Activated CD8-positive, alpha-beta memory T cell treated with anti-CD3 and anti-CD28 coated beads, Interleukin-2, amount 10 ng/mL, durations not matched to agents 7 days and 5 days (primary cell): ENCODE measurements at places on chromosomes 2 and 18. TPM values are rescaled to one million over a fixed set of nuclear protein-coding genes. Genes with fewer than 3 reads are reported as not detected.

The RNU2-63P gene
- 48.9 TPM for total RNA-seq

The MFSD6 gene
- total RNA-seq, result 53.1 TPM

The CGREF1 gene
- 1.1 TPM for total RNA-seq

The ESPNL gene
- 0.05 TPM for total RNA-seq

The PCARE gene
- not detected for total RNA-seq

The ACMSD gene
- total RNA-seq, result not detected

DNA sequence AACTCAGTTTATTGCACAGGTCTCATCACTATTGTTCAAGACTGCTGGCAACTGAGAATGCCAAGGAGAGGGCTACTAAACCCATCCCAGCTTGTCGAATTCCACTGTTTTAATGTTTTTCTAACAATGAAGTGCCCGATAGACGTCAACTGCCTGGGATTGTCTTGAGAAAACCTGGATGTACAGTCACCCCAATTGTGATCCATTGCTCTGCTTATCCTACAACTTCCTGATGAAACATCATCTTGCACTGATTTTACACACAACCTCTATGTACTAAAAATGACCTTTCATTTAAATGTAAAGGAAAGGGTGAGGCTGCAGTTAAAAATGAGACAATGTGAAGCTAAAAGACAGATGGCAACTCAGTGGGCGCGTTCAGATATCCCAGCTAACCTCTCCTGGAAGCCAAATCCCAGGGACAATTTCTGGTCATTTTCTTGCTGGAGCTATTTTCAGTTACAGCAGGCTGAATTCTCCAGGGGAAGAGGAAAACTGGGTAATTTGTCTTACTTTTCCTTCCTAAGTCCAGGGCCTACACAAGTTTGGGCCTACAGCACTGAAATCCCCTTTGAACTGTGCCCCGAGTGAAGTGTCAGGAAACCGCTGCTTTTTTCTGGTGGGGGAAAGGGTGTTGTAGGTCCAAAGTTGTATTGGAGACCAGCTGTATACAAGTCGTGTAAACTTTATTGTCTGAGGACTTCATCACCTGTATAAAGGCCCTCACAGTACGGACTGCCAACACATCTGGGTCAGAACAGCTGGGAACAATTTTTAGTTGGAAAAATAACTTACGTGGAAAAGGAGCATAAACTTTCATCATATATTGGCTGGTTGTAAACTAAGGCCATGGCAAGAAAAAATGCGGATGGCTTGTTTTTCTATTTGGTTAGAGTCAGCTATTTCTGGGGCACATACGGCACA lies 68.9 kb upstream of the LTBP1 start:
- DNase-seq, result no peak

- no peak for DNase-seq
Measured at GRCh38 chr18:75280427-75281280, 70.1 kb downstream of the TSHZ1 start.

- DNase-seq, result no peak
Measured at GRCh38 chr2:45721150-45721549, 69.7 kb downstream of the PRKCE start.

- no peak for DNase-seq
Measured at GRCh38 chr2:218720048-218721041, 9.7 kb downstream of the TTLL4 start.

- no peak for DNase-seq
Measured at GRCh38 chr2:62627667-62628066, 77.8 kb upstream of the EHBP1 start.

DNA sequence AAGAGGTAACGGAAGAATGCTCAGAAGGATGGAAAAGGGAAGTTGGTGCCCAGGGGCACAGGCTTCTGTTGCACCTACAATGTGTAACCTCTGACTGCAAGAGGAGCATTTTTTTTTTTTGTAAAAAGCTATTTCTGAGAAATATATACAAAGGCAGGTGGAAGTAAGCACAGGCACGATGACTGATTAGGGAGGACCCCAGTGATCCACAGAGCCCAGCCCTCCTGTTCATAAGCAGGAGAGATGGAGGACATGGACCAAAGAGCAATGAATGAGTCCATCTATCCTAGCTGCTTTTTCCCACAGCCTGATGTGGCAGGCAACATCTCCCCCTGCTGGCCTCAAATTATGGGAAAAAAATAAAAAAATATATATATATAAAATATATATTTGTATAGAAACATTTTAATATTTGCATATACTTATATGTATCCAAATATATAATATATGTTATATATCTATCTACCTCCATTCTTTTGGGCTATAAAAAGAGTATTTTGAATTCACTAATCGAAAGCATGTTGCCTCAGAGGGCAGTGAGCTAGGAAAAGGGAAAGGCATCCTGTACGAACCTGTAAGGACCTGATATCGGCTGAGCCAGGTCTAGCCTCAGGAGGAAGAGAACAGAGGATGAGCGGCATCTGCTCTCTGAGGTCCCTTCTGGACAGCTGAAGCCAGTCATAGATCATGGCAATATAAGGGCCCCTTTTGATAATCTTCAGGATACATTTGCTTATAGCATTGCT lies 166.0 kb upstream of the STK17B start:
- no peak for DNase-seq

GRCh38 chr18:62875323-62875722 lies 160.0 kb downstream of the PHLPP1 start:
- no peak for DNase-seq

- DNase-seq, result no peak
Measured at GRCh38 chr18:28045880-28046279, 131.1 kb downstream of the CDH2 start.

DNA sequence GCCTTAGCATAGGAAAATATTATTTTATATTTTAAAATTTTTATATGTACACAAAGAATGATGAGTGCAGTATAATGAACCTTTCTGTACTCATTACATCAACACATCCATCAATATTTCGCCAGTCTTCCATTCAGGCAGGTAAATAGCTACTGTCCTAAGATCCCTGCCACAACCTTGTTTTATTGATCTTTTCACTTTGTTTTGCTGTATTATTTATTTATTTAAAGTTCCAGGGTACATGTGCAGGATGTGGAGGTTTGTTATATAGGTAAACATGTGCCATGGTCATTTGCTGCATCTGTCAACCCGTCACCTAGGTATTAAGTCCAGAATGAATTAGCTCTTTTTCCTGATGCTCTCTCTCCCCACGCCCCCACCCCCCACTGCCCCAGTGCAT lies 64.6 kb downstream of the INHBB start:
- no peak for DNase-seq

GRCh38 chr2:181076658-181077057 lies 96.3 kb downstream of the UBE2E3 start:
- no peak for DNase-seq

- no peak for DNase-seq
Measured at GRCh38 chr2:168560817-168561499, 104.9 kb downstream of the CERS6 start.

DNA sequence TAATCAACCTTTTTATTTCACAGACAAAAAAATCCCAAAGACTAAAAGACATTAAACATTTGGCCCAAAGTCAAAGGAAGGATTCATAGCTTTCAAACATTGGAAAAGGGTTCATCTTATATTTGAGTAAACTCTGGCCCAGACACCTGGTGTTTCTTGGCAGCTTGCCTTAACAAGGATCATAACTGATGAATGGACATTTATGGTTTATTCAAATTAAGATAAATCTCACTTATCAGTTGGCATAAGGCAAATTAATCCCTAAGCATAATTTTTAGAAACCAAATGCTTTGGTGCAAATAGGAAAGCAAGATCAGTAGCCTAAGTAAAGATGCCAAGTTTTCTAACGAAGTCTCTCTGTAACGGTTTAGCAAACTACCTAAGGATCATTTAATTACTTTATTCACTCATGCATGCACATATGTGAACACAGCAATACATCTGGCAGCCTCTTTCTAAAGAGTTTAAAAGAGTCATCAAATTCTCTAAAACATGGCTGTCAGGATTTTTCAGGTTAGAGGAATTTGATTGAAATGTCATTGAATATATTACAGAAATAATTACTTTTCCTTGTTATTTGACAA lies 323.4 kb upstream of the RBMS1 start:
- DNase-seq, result no peak

DNA sequence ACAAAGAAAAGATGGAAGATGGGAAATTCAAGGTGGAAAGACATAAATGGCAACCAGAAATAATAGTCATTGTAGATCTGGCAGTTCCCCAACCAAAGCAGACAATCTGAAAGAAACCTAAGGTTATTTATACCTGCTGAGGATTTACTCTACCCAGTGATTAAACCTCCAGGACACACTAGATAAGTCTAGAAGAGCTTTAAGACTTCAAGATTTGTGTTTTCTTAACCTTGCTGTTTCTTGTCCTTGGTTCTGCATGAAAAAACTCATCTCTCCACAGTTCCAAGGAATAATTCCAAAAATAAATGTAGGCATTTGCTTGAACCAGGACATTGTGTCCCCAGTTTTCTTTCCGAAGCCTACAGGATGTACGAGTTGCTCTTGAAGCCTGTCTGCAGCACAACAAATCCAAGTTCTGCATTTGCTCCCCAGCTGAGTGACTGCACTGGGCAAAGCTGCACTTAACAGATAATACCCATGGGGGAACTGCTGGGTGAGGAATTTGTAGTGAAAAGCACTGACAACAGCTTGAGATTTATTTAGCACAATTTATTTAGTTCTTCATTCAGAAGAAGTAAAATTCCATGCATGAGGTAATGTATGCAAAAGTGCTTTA lies 19.8 kb downstream of the DTNA start:
- no peak for DNase-seq

DNA sequence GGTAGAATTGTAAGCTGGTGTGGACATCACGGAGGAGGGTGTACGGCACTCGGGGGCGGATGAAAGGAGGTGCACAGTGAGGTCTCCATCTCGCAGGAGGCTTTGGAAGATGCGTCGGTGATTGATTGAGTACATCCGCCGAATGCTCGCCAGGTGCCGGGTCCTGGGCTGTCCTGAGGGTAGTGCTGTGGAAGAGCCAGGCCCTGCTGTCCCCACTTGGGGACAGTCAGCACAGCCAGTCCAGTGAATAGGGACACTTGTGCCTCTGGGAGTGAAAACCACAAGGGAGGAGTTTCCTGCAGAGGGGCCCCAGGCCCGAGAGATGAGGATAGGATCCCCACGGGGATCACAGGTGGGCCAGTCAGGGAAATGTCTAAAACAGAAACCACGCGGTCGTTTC lies 28.1 kb downstream of the MLPH start:
- no peak for DNase-seq

DNA sequence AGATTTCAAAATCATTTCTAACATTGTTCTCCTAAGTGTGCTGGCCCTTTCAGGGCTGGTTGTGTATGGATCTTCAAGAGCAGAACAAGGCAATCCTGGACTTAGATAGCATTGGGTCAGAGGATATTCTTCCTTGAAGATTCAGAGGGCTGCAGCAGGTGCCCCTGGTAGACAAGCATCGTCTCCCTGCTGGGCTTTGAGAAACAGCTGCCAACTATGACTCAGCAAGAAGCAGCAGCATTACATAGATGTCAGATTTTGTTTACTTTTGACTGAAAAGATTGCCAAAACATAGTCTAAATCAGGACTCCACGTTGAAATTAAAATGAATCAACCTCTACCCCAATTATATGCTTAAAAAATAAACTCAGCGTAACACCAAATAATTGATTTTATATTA lies 618.8 kb downstream of the SOCS6 start:
- DNase-seq, result no peak

DNA sequence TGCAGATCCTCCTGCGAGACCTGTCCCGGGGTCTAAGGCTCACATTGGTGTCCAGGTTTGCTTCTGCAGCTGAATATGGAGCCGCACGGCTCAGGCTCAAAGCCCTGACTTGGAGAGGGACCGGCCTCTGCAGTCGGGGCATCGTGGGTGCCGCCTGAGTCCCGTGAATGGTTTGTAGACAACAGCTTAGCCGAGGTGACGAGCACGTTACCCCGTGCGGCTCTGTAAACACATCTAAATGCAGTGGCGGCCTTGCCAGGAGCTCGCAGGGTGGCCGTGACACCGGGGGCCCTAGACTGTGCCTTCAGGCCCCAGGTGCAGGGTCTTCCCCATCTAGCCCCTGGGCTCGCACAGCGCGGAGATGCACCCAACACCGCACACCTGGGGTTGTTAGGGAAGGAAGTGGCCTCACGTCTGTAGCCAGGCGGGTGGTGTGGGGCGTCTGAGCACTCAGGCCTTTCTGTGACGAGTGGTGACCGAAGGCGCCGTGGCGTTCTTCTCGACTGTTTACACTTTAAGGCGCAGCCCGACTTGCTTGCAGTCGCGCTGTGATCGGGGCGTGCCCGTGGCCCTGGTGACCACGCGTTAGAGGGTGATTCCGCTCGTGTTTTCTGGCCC lies 91.6 kb downstream of the NFATC1 start:
- DNase-seq, result no peak

GRCh38 chr2:47034973-47035609 lies 119.5 kb upstream of the MCFD2 start:
- DNase-seq, result no peak

- DNase-seq, result no peak
Measured at GRCh38 chr2:214079032-214079431, 331.8 kb upstream of the VWC2L start.

- DNase-seq, result no peak
Measured at GRCh38 chr2:133204421-133204820, 363.8 kb downstream of the NCKAP5 start.

DNA sequence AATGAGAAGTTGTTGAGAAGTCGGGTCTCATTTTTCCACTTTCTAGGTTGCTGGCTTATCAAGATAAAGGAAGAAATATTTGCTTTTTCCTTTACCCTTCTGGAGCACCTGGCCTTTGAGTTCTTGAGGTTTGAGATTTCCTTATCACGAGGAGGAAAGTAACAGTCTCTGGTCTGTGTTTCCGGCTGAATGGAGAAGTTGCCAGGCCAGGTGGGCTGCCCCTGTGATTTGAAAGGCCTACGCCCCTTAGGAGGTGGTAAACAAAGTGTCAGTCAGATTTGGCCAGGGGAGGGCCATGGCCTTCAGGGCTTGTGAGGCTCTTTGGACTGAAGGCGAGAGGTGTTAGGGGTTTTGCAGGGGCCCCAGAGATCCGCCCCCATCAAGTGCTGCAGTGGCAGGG lies 156.7 kb upstream of the HAAO start:
- DNase-seq, result no peak

GRCh38 chr2:177192788-177193187 lies 19.8 kb upstream of the HNRNPA3 start:
- no peak for DNase-seq

GRCh38 chr2:66318009-66318561 lies 116.8 kb upstream of the MEIS1 start:
- DNase-seq, result no peak

DNA sequence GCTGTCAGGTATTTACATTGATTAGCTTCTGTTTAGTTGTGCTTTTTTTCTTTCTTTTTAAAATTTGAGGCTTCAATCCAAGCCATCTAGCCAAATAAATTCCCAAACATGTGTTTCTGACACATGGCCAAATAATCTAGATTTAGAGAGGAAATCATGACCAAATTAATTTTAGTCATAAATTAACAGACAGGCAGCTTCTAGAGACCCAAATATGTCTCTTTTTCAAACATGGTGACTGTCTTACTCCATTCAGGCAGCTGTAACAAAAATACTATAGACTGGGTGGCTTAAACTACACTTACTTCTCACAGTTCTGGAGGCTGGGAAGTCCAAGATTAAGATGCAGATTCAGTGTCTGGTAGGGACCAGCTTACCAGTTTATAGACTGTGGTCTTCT lies 23.2 kb upstream of the NAB1 start:
- no peak for DNase-seq

- no peak for DNase-seq
Measured at GRCh38 chr2:9250091-9250490, 43.5 kb downstream of the ASAP2 start.
